ENCODE measurements at places on chromosomes 6 and 20. TPM values are rescaled to one million over a fixed set of nuclear protein-coding genes. Genes with fewer than 3 reads are reported as not detected.
A peak's percentile ranks its signal among the peaks of the same experiment; 100 is the strongest.

The TRERF1 gene
- not detected for total RNA-seq

The PPP1R14C gene
- total RNA-seq, result not detected

The SLC17A2 gene
- total RNA-seq, result 11.2 TPM

The GPX5 gene
- not detected for total RNA-seq

The BTNL2 gene
- not detected for total RNA-seq

The CCN6 gene
- not detected for total RNA-seq

The PDE7B gene
- total RNA-seq, result not detected

The ID4 gene
- 0.44 TPM for total RNA-seq

The TTBK1 gene
- 0.33 TPM for total RNA-seq

The EDEM2 gene
- 46.9 TPM for total RNA-seq

The SPDEF gene
- total RNA-seq, result not detected

The ZSWIM3 gene
- 7.3 TPM for total RNA-seq

The RREB1 gene
- 23.4 TPM for total RNA-seq

The ERVFRD-1 gene
- total RNA-seq, result not detected

GRCh38 chr20:13934992-13935894, 55.2 kb downstream of the SEL1L2 start:
- DNase-seq, result no peak
- H3K4me1 ChIP-seq, result no peaks in the 10 kb centered on the region
- no peak overlapping the region for H3K4me3 ChIP-seq
- no peak overlapping the region for H3K27ac ChIP-seq
- H3K36me3 ChIP-seq, result no peaks in the 10 kb centered on the region

DNA sequence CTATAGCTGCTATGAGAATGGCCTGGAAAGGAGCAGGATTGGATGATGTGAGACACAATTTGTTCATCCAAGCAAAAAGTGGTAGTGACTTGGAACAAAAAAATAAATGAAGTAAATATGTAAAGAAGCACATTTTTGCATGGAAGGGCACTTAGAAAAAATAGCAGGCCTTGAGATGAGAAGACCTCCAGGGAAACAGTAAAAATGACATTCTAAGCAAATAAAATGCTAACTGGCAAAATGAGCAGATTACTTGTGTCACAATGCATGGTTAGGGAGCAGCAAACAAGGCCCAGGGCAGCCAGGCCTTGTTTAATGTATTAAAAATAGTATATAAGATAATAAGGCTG, 19.8 kb upstream of the COX7A2 start:
- H3K4me3 ChIP-seq, result no peak overlapping the region
- H3K27me3 ChIP-seq, result no peaks in the 10 kb centered on the region
- H3K27ac ChIP-seq, result no peak overlapping the region
- peaks cover 3% of the 10 kb centered on the region for H3K36me3 ChIP-seq

- no peaks in the 10 kb centered on the region for H3K36me3 ChIP-seq
- no peak overlapping the region for H3K4me3 ChIP-seq
- H3K4me1 ChIP-seq, result no peaks in the 10 kb centered on the region
- peaks cover 8% of the 10 kb centered on the region for H3K27me3 ChIP-seq
- no peak for DNase-seq
Measured at GRCh38 chr6:5979650-5980420, 26.9 kb downstream of the NRN1 start.

DNA sequence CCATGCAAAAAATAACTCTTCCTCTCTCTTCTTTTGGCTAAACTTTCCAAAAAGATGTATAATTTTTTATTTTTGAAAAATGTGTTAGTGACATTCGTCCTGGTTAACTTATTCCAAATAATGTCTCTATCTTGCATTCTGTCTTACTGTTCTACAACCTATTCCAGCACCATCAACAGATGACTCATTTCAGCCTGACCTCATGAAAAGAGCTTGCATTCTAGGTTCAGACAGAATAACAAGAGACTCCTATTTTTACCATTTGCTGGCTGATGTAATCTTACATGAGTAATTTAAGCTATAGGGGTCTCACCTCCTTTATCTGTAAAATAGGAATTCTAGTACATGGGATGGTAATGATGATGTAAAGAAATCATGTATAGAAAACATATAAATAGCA, 109.0 kb downstream of the FUT9 start:
- DNase-seq, result no peak
- no peak overlapping the region for H3K4me3 ChIP-seq
- H3K27me3 ChIP-seq, result no peaks in the 10 kb centered on the region
- H3K27ac ChIP-seq, result no peak overlapping the region
- no peaks in the 10 kb centered on the region for H3K4me1 ChIP-seq

GRCh38 chr6:121578216-121578615, 142.8 kb downstream of the GJA1 start:
- H3K36me3 ChIP-seq, result no peaks in the 10 kb centered on the region
- H3K4me1 ChIP-seq, result no peaks in the 10 kb centered on the region
- no peaks in the 10 kb centered on the region for H3K27me3 ChIP-seq
- no peak overlapping the region for H3K27ac ChIP-seq
- no peak overlapping the region for H3K4me3 ChIP-seq
- no peak for DNase-seq

DNA sequence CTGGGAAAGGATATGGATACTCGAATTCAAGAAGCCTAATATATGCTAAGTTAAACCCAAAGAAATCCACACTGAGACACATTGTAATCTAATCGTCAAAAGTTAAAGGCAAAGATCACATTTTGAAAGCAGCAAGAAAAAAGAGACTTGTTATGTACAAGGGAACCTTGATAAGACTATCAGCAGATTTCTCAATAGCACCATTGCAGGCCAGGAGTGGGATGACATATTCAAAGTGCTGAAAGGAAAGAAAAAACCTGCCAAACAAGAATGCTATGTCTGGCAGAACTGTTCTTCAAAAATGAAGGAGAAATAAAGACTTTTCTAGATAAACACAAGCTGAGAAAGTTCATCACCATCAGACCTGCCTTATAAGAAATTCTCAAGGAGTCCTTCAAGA, 75.2 kb downstream of the COL21A1 start:
- H3K27ac ChIP-seq, result no peak overlapping the region
- H3K4me1 ChIP-seq, result no peaks in the 10 kb centered on the region
- no peak for DNase-seq
- no peak overlapping the region for H3K4me3 ChIP-seq
- H3K36me3 ChIP-seq, result no peaks in the 10 kb centered on the region
- H3K27me3 ChIP-seq, result no peaks in the 10 kb centered on the region

DNA sequence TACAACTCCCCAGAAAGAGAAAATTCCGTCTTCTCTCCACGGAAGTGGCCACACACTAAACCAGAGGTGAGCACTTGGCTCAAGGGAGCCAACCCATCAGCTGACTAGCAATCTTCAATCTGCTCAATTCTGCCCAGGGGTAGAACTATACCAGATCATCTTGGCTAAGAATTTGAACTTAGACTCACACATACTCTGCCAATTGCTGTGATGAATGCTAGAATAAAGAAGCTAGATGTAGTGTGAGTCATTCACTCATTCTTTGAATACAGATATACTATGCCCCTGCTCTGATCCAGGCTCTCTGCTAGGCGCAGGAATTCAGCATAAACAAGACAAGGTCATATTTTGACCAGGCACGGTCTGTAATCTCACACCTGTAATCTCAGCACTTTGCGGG, 147.9 kb upstream of the SHLD1 start:
- peaks cover 21% of the 10 kb centered on the region for H3K4me1 ChIP-seq
- H3K36me3 ChIP-seq, result peaks cover 10% of the 10 kb centered on the region
- no peak overlapping the region for H3K27ac ChIP-seq
- no peaks in the 10 kb centered on the region for H3K27me3 ChIP-seq
- no peak for DNase-seq

- H3K27ac ChIP-seq, result no peak overlapping the region
- H3K4me1 ChIP-seq, result no peaks in the 10 kb centered on the region
- no peaks in the 10 kb centered on the region for H3K36me3 ChIP-seq
- H3K27me3 ChIP-seq, result no peaks in the 10 kb centered on the region
- H3K4me3 ChIP-seq, result no peak overlapping the region
Measured at GRCh38 chr6:166877349-166877748, 79.0 kb downstream of the RNASET2 start.

GRCh38 chr6:160028487-160029275, 59.8 kb downstream of the IGF2R start:
- no peak overlapping the region for H3K27ac ChIP-seq
- H3K4me1 ChIP-seq, result no peaks in the 10 kb centered on the region
- no peaks in the 10 kb centered on the region for H3K27me3 ChIP-seq
- H3K4me3 ChIP-seq, result no peak overlapping the region
- peaks cover 49% of the 10 kb centered on the region for H3K36me3 ChIP-seq

DNA sequence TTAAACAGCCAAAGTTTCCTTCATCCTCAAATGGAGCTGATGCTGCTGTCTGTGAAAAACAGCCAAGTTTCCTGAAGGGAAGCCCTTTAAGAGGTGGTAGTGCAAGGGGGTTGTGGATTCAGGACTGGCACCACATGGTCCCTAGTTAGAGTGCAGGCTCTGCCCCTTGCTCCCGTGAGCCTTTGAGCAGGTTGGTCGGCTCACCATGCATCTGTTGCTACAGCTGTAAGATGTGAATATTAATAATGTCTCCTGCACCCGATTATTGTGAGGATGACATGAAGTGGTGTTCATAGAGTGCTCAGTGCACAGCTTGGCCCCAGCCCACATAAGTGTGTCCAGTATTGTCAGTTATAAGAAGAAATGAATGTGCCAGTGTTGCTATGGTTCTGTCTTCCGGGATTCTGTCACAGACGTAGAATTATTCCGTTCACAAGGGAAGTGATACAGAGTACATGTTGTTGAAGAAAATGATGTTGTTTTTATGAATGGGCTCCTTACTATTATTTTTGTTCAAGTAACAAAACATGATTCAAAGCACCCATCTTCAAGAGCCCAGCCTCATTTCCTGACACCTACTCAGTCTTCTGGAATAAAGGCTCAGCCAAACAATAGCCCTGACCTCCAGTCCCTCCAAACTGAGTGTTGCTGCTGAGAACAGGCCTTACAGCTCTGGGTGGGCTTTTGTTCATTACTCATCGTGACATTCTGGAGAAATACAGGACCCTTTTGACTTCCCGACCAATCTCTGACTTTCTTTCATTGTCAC, 2.9 kb upstream of the PKIG start:
- H3K36me3 ChIP-seq, result no peaks in the 10 kb centered on the region
- no peaks in the 10 kb centered on the region for H3K27me3 ChIP-seq
- no peak overlapping the region for H3K4me3 ChIP-seq
- H3K4me1 ChIP-seq, result peaks cover 10% of the 10 kb centered on the region
- H3K27ac ChIP-seq, result no peak overlapping the region

DNA sequence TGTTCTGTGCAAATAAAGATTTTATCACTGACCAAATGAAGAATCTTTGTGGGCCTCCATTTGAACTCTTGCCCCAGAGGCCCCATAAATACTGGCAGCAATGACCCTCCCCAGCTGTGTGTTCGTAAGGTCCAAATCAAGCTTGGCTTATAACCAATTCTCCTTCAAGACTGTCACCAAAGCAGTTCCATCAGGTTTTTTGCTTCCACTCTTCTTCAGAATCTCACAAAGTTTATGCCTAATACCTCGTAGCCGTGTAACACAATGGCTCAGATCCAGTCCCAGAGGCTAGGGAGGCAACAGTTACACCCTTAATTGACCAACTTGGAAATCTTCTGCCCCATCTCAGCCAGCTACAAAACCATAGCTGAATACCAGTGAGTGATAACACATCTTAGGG, 120.5 kb downstream of the HIVEP2 start:
- DNase-seq, result no peak
- no peak overlapping the region for H3K4me3 ChIP-seq
- no peaks in the 10 kb centered on the region for H3K36me3 ChIP-seq
- no peak overlapping the region for H3K27ac ChIP-seq
- peaks cover 26% of the 10 kb centered on the region for H3K4me1 ChIP-seq

- no peaks in the 10 kb centered on the region for H3K27me3 ChIP-seq
- H3K4me1 ChIP-seq, result no peaks in the 10 kb centered on the region
- H3K4me3 ChIP-seq, result no peak overlapping the region
- no peaks in the 10 kb centered on the region for H3K36me3 ChIP-seq
Measured at GRCh38 chr6:73644030-73644429, 9.8 kb downstream of the SLC17A5 start.

- peaks cover 2% of the 10 kb centered on the region for H3K27me3 ChIP-seq
- H3K4me3 ChIP-seq, result no peak overlapping the region
- no peaks in the 10 kb centered on the region for H3K36me3 ChIP-seq
- no peak overlapping the region for H3K27ac ChIP-seq
- no peaks in the 10 kb centered on the region for H3K4me1 ChIP-seq
- DNase-seq, result no peak
Measured at GRCh38 chr6:156595476-156595875, 181.7 kb upstream of the ARID1B start.

DNA sequence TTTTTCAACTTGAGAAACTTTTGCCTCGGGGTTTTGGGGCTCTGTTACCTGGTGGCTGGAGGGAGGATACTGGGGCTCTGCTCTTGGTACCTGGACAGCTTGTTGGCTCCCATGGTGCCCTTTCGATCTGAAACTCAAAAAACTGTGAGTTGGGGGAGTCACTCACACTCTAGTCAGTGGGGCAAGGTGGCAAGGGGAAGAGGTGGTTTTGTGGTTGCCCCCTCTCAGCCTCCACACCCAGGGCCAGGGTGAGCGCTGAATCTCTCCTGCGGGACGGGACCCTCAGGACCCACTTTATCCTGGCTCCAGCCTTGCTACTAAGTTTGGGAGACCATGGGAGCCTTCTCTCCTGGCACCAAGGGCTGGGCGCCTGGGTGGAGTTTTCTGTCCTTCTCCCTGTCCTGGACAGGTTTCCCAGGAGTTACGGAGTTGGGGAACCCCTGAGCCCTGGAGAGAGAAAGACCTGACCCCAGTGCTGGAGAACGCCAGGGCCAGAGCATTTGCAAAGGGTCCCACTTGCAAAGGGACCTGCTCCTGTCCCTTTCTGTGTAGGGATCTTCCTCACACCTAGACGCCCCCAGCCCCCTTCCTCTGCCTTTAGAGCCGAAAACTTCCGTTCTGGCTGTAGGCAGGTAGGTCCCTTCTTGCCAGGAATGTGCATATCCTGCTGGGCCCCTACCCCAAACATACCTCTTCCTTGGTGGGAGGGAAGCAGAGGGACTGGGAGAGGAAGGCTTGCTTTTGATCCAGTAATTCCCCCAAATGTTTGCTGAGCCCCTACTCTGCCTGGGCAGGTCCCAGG, 2.9 kb downstream of the FOXP4 start:
- H3K4me1 ChIP-seq, result peaks cover 69% of the 10 kb centered on the region
- DNase-seq, result no peak
- H3K36me3 ChIP-seq, result peaks cover 45% of the 10 kb centered on the region
- H3K4me3 ChIP-seq, result peak overlapping the region; percentile 99

DNA sequence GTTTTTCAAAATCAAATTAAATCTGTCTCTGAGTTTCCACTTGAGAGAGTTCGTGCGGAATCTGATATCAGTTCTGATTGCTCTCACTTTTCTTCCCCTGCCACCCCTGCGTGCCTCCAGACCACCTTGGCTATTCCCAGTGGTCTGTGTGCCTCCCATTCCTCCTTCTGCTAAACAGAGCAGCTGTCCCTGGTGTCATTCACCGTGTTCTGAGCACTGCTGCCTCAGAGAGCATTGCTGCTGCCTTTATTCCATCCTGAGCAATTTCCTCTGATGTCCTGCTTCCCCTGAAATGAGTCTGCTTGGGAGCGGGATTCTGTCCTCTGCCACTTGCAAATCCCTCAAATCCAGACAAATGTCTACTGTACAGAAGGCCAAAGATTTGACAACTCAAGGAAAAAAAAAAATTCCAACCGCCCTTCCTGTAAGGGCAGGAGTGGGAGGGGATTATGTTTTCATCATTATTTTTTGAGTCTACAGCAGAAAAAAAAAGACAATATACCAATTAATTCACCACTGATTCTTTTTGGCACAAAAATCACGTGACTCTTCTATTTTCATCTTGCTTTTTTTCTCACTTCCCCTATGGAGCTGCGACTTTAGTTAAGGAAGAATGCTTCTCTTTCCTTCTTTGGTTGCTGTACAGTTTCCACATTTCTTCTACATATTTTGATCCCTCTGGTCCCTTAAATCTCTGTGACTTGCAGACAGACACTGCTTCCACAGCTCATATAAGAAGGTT, 833.0 kb downstream of the EPHA7 start:
- H3K36me3 ChIP-seq, result no peaks in the 10 kb centered on the region
- no peak for DNase-seq
- H3K4me3 ChIP-seq, result no peak overlapping the region
- H3K27me3 ChIP-seq, result no peaks in the 10 kb centered on the region
- H3K4me1 ChIP-seq, result no peaks in the 10 kb centered on the region
